NB4 (cell line): ENCODE measurements at places on chromosomes 7 and 10.

- no peak for DNase-seq
Observed at GRCh38 chr10:16938952-16939351, 121.7 kb upstream of the RSU1 start.

GRCh38 chr7:114466917-114467316 is 52.3 kb downstream of the FOXP2 start:
- DNase-seq, result no peak

DNA sequence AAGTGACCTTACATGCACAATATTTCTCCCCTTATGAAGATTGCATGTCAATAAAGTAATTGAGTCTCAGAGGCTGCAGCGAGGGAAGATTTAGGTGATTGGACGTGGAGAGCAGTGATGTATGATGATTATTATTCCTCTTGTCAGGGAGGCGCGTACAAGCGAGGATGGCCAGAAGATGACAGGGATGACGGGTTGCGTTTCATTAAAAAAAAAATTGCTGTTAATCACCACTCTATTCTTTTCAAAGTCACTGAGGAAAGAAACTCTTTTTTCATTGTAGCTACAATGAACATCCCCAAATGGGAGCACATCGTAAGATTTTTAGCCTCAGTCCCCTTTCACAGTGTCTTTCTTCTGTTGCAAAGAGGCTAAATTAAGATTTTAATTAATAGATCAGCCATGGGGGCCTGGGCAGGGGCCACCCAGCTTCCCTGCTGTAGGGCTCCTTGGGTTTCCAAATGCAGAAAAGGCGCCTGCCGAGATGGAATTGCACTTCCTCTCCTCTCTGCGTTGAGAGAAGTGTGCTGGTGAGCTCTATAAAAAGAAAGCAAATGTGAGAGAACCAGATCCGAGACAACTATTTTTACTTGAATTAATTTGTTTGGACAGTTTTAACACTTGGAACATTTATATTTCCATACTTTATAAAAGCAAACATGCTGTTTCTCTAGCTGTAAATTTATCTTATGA is 998.1 kb downstream of the LRMDA start:
- no peak for DNase-seq

DNA sequence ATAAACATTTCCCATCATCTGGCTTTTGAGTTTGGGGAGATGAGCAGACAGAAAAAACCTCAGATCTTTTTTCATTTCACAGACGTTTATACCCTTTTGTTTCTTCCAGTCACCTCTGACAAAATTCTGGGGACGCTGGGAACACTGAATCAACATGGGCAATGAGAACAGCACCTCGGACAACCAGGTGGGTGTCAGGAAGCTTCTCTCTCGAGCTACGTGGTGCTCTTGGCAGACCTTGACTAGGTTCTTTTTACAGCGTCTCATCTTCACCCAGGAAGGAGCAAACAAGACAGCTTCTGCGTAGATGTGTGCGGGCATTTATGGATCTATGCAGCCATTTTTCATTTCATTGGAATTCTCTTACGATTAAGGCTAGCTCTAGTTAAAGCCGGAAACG is 32.9 kb downstream of the TACC2 start:
- DNase-seq, result no peak

DNA sequence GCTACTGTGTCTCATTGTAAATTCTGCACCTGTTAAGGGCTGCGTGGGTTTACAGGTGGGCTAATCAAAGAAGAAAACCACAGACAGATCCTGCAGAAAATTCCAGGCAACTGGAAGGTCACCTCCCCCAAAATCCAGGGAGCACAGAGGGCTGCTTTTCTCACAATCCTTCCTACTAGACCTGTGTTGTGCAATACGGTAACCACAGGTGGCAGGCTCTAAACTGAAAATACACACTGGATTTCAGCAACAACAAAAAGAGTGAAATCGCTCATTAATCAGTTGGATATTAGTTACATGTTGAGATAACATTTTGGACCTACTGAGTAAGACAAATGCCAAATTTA is 83.2 kb downstream of the SLC16A9 start:
- peak; percentile 28 for DNase-seq

DNA sequence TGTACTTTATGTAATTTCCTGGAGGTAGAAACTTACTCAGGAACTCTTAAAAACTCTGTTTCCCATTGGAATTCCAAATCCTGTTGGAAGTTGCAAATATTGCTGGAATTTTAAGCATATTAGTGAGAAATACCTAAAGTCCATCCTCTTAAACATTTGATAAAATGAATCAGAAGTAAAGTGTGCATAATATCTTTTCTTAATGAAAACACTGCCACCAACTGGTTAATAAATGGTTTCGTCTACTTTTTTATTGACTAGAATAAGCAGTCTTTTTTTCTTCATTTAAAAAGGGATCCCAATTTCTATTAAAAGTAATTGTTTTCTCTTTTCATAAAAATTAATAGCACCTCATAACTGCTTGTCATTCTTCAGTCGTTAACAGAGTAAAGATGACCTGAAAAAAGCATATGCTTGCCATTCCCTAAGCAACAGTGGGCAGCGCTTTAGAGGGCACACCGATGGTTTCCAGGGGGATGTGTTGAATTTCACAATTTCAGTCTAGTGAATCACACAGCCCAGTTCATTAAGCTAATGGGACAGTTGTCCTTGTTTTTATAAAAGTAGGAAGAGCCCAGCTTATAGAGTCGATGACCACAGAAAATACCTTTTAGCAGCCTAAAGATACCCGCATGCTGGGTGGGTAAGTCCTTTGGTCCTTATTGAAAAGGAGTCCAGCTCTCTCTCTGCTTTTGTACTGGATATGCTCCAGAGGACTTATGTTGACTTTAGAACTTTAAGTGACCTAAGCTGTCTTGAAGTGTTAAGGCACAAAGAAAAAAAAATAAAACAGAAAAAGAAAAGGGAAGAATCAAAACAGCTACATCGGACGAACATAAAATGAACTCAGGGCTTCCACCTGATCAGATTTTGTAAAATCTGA is 28.5 kb downstream of the NPS start:
- DNase-seq, result peak; percentile 7

DNA sequence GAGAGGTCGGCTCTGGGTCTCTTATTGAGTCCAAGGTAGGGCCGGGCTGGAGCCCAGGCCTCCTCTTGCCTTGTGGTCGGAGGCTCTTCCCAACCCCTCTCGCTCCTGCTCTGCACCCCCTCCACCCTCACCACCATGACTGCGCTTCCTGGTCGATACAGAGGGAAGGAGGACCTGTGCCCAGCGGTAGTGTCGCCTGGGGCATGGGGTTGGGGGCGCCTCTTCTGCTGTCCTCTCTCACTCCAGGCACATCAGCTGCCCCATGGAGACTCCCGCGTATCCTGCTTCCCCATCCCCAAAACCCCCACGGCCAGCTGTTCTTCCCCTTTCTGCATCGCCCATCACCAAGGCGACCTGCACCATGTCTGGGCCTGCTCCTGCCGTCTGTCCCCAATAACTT is 44.4 kb downstream of the TMEM270 start:
- DNase-seq, result peak; percentile 33
